ENCODE measurements at places on chromosomes 12 and 14.

- peak; percentile 78 for DNase-seq
These were observed 7.3 kb upstream of the ZNF740 start for GRCh38 chr12:53173085-53173715.

DNA sequence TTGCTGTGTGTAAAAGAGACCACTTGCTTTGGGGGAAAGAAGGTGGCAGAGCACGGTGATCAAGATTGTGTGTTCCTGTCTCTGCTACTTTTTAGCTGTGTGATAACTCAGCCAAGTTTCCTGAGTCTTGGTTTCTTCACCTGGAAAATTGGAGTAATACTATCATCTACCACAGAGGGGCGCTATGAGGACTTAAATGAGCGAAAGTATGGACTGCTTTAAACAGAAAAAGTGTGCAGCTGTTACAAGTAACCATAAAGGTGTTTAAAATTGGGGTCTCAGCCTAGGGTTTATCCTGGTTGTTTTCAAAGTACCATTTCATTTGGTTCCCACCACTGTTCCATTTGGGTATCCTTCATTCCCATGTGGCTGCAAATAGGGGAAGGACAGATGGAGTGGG, 65.9 kb upstream of the WSCD2 start:
- DNase-seq = no peak

- DNase-seq = no peak
These were observed at the start of gene MYBPC1 for GRCh38 chr12:101594700-101595099. Gene MYBPC1, plus strand, starts transcription at chr12:101594971. Its CDS starts 100 bp downstream, at chr12:101595071.

GRCh38 chr12:57431654-57432188, 878 bp upstream of the R3HDM2 start:
- no peak for DNase-seq

DNA sequence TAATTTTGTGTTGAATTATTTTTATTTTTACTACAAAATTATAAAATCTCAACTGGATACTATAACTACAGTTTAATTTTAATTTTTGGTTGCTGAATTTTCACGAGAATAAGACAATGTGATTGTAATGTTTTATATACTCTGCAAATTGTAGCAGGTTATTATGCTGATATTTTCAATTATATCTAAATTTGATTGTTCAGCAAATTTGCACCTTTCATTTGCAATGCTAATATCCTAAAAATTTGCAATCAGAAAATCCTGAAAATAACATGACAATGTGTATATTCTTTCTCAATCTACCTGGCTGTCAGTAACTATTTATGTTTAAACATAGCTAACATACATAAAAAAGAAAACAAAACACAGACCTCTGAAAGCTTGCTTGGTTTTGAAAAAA, 932.2 kb upstream of the LRFN5 start:
- DNase-seq = no peak

DNA sequence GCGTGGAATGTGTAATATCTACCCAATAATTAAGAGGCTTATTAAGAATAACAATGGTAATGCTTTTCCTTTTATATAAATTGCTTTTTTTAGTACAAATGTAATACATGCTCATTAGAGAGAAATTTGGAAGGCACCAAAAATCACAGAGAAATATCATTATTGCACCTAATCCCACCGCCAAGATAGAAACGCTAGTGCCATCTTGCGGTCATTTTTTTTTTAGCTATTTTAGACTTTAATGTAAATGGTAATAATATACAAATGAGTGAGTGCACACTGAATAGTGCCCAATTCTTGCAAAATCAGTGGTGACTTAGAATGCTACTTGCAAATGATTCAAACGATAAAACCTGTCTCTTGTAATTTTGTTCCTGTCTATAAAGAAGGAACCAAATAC, 576.8 kb upstream of the TMEM132C start:
- no peak for DNase-seq

DNA sequence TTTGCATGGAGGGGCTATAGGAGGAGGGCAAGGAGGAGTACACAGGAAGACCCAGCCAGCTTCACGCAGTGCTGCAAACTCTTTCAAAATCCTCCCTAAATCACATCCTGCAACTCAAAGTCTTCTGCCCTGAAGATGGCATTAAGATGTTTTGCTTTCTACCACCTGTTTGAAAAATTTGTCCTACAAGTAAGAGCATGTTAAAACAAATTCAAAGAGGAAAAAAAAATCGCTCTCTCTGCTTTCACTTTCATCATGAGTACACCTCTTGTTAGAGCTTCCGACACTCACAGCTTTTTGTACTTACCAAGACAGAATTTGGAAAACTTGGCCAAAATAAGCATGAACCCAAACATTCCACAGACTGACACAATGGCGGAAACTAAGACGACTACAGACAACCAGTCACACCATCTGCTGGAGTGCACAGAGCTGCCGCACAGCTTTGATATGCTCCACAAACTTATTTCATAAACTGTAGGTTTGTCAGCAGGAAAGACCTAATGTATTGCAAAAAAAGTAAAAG, 21.3 kb downstream of the GCH1 start:
- no peak for DNase-seq

DNA sequence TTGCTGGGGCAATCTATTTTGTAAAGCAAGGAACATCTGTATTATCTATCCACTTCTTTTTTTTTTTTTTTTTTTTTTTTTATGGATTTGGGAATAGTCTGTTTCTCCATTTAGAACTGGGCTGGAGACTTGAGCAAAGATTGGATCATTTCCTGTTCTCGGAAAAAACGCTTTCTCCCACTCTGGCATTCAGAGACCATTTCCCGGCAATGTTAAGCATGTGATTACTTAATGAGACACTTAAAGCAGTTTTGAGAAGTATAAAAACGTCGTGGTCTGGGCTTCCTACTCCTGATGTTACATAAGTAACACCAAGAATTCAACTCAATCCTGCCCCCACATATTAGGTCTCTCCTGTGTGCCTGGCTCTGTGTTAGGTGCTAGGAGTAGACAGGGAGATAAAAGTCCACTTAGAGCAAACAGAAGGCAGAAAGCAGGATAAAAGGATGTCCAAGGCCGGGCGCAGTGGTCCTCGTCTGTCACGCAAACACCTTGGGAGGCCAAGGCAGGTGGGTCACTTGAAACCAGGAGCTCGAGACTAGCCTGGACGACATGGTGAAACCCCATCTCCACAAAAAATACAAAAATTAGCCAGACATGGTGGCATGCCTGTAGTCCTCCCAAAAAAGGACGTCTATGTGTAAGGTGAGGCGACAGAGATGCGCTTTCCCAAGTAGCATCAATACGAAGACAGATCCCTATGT, 152.1 kb upstream of the GSC start:
- DNase-seq = no peak

GRCh38 chr12:5506821-5507231, 74.9 kb downstream of the NTF3 start:
- DNase-seq = no peak

DNA sequence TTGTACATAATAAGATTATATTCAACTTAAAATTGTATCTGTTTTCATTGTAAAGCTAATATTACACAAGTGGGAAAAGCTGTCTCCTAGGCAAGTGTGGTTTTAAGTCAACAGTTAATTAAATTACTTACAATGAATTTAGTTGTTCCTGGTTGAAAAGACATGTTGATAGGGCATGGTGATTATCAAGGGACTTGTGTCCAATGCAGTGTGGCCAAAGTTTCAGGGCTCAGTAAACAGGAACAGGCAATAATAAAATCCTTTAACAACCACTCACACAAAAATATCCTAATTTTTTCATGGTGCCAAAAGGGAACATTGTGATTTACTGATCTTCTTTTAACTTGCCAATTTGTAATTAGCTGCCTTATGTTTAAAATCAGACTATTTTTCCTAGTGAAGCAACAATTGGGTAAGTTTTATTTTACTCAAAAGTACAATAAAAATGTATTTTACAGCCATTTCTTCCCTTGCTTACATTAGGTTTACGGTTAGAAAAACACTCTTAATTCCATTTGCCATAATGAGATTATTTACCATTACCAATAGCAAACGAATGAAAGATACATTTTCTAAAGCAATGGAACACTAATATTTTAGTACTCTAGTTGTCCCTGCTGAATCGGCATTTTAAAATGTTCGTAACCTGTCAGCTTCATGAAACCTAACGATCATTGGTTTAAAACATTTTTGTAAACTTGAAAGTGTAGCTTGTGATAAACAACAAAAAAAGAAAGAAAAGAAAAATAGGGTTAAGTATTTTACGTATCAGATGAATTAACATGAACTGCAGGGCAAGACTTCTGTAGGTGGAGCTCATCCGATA, 1.8 kb upstream of the WNK1 start:
- DNase-seq = no peak

DNA sequence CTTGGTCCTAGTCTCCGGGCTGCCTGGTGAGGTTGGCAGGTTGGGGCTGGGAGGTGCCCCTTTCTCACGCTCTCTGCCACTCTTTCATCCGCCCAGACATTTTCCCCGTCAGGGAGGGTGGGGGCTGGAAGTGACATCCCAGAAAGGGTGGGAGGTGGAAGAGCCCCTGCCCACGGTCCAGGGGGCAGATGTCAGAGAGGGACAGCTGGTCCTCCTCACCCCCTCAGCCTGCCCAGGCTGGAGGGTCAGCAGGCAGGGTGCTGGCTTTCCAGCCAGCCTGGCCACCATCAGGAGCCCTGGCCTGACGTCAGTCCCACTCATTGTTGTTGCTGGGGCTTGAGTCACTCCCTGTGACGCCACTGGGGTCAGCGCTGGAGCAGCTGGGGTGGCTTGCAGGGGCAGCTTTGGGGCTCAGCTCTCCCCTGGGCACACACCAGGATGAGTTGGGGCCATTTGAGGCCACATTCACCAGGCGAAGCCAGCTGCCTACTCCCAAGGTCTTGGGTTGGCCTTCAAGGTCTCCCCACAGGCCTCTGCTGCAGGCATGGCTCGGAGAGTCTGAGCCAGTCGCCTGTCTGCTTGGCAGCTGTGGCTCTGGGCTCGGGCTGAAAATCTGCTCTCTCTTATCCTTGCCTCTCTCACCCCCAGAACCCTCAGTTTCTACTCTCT, 5.7 kb upstream of the ATG101 start:
- DNase-seq = peak; percentile 85

GRCh38 chr12:25949343-25949742, 9.1 kb upstream of the RASSF8 start:
- DNase-seq = no peak

GRCh38 chr12:50633955-50634354, 129.2 kb downstream of the DIP2B start:
- no peak for DNase-seq

- DNase-seq = no peak
These were observed 60.4 kb upstream of the ARID2 start for GRCh38 chr12:45669093-45669492.

GRCh38 chr12:56244494-56244893, 13.7 kb downstream of the ANKRD52 start:
- DNase-seq = no peak

- no peak for DNase-seq
These were observed 1.1 kb downstream of the CARMIL3 start for GRCh38 chr14:24052656-24053547.

DNA sequence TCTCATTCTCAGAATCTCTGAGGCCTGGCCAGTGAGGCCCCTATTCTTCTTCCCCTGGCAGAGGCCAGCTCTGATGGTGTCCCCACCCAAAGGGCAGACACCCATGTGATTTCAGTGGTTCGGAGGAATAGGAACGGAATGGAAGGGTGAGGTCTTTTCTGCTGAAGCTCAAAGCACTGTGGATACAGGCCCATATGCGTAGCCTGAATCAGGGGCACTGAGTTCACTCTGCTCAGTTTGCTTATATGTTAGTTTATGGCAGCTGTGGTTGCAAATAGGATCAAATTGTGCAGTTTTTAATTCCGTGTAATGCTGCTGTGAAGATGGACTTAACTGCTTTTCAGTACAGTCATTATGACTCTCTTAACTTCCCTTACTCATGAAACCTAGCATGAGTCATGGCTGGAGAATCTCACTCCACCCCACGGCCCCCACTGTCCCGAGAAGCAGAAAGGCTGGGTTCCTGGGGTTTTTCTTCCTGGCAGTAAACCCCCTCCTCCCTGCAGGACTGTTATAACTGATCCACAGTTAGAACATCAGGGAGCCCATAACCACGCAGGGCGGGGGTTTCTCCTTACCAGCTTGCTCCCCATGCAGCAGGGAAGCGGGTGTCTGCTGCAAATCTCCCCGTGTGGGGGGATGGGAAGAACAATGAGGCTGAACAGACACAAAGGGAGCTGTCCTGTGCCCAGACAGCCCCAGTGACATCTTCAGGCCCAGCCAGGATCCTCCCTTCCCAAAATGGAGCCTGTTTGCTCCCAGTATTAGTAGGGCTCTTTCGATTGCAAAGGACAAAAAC, 122.7 kb downstream of the SLC38A6 start:
- peak; percentile 89 for DNase-seq

DNA sequence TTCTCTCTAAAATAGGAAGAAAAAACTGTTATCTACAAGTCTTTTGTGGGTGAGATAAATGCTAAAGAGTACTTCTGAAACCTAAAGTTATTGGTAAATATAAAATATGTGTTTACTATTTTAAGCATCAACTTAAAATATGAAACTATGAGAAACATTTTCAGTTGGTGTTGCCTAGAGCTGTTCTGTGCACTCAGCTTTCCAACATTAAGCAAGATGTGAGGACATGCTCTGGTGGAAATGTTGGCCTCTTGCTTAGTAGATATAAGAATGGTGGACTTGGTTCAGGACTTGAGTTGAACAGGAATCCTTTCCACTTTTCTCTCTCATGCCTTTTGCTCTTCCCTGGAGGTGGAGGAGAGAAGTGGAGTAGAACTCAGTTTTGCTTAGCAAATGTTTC, 164.1 kb upstream of the PELI2 start:
- no peak for DNase-seq

GRCh38 chr12:32532951-32533350, 133.6 kb downstream of the FGD4 start:
- DNase-seq = no peak

- peak; percentile 60 for DNase-seq
These were observed 6.7 kb downstream of the BTBD6 start for GRCh38 chr14:105255021-105255507.

- DNase-seq = peak; percentile 40
These were observed 50.3 kb upstream of the SRSF5 start for GRCh38 chr14:69716478-69717187.

DNA sequence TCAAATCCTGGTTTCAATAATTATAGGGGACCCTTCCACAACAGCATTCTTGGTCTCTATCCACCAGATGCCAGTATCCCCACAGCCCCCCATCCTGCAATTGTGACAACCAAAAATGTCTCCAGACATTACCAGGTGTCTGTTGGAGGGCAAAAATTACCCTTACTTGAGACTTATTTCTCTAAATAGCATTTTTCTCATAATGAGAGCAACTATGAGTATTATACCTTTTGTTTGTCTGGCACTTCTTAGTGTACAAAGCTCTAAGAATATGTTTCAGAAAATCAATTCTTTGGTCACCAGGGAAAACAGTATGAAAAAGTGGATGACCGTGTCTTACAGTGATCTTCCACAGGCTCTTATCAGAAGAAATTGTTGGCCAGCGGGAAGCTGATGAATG, 27.5 kb upstream of the RMST start:
- no peak for DNase-seq

DNA sequence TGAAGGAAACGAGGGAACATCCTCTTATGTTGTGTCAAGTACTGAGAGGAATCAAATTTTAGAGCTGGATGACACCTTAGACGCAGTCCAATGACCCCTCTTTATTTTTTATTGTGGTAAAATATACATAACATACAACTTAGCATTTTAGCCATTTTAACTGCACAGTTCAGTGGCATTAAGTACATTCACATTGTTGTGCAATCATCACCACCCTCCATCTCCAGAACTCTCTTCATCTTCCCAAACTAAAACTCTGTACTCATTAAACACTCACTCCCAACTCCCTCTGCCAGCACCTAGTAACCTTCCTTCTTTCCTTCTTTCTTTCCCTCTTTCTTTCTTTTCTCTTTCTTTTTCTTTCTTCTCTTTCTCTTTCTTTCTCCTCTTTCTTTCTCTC, 97.2 kb upstream of the SLC24A4 start:
- DNase-seq = no peak

- DNase-seq = no peak
These were observed 1.2 kb upstream of the GIT2 start for GRCh38 chr12:109997393-109997792.
